ENCODE measurements at places on chromosomes 5 and 9.

- peak; percentile 65 for DNase-seq
Observed at GRCh38 chr5:9519537-9519936, 26.3 kb downstream of the SEMA5A start.

DNA sequence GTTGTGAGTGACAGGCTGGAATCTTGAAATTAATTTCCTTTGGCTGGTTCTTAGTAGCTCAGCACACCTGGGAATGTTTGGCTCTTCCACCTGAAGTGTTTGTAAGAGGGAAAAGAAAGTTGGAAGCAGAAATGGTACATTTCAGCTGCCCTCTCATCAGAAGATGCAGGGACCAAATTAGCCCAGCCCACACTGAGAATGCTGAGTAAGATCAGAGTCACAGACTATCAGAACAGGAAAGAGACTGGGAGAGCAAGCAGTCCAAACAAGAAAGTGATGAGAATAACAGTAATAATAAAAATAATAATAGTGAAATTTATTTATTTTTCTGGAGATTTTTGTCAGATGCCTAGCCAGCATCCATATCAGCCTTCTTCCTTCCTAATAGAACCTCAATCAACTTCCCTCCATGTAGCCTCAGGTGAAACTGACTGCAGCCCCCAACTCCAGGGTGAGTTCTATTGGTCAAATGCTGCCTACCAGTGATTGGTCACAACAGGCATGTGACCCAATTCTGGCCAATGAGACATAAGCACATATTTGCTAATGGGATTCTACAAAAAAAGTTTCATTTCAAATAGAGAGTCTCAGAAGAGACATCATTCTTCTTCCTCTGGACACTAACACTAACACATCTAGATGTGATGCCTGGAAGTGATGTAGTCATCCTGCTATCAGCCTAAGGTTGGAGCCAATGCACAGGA is 31.2 kb upstream of the ADRA1B start:
- peak; percentile 34 for DNase-seq

DNA sequence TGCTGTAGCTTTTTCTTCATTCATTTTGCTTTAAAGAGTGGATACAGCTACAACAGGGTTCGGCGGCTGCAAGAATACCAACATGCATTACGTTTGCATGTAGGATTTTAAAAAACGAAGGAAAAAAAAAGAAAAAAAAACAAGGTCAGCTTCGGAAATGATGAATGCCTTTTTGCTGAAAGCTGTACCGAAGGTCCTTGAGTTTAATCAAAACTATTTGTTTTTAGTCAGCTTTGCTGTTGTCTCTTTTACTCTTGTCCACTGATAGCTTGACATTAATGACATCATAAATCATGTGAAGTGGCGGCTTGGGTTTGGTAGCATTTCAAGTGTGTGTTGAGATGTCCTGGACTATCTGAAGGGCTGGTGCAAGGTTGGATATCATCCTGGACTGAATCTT is 779.1 kb downstream of the NR2F1-AS1 start:
- DNase-seq: no peak

DNA sequence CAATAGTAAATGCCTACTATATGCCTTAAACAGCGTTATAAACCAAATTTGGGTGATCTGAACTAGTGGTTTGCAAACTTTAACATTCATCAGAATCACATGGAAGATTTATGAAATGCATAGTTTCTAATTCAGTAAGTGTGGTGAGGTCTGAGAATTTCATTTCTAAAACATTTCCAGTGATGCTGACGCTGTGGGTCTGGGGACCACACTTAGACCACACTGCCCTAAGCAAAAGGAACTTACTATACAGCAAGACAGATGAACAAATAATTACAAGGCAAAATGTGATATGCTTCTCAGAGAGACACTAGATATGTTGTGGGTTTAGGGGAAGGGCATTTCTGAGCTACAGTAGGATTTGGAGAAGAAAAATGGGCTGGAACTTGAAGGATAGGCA is 72.6 kb downstream of the OXCT1 start:
- no peak for DNase-seq

DNA sequence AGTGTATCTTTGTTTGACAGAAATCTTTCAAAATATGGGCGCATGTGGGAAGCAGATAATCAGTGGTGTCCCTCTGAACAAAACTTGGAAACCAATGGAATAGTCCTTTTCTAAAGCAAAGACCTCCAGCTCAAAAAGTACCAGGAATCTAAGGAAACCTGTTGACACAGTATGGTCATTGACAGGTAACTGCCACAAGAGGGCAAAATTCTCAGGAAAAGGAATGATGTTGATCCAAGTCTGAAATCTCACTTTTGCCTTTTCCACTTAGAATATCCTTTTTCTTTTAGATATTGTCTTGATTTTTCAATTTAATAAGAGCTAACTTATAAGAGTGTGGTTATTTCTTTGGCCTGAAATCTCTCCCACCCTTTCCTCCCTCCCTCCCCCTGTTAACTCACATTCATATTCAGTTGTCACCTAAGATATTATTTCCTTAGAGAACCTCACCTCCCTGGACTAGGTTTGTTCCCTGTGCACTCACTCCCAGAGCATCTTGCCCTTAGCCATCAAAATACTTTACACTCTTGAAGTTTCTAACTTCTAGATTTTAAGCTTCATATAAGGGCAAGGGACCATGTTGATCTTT is 59.0 kb upstream of the BARX1 start:
- DNase-seq: peak; percentile 25

DNA sequence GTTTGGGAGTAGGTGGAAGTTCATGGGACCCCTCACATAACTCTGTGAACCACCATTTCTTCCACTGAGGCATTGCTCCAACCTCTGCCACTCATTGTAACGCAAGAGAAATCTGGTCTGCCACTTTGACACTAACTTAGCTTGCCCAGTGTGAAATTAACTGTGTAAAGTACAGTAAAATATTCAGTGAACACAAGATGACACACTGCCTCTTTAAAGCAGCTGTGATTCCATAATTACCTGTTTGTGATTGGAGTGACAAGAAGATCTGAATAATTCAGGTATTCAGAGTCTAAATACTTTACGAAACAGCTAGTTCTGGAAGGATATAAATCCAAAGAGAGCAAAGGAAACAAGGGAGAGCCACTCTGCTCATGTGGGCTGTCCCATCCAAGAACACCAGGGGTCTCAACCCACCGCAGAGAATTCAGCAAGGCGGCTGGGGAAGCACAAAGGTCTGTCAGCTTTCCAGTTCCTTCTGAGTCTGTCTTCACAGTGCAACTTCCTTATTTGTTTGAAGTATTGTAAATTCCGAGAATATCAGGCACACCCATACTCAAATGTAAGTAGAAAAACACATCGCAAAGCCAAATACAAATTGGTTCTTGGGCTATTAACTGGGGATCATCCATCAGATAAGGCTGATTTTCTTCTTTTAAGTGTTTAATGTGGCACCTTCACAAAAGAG is 86.9 kb downstream of the GNAQ start:
- DNase-seq: no peak

DNA sequence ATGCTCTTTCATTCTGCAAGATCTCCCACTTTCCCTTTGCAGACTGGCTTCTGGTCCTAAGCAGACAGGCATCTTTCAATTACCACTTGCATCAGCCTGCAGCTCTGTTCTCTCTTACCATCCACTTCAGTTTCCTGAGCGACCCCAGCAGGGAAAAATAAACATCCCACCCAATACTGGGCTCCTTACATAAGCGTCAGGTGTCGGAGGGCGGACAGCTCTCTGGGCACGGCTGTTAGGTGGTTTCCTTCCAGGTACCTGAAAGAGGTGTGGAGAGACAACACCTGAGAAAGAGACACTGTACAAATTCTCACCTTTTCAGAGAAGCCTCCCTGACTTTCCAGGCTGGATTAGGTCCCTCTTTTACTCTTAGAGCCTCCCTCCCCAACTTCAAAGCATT is 145.1 kb upstream of the PANK3 start:
- DNase-seq: no peak

GRCh38 chr5:63125392-63125791 is 546.8 kb downstream of the LRRC70 start:
- no peak for DNase-seq

DNA sequence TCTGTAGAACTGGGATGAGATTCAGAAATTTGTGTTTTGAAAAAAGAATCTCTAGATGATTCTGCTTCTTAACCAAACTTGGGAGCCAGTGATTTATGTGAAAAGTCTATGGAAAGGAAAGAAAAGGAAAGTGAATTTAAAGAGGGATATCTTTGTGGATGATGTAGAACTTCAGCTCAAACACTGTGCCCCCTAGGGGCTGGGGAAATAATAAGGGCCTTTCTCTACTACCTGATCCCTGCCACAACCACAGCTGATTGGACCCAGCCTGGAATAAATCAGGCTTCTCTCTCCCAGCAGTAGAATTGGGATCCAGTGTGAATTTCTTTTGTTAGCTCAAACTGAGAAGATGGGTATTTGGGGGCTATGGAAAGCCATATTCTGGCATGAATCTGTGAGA is 155.0 kb downstream of the PRELID2 start:
- DNase-seq: no peak

DNA sequence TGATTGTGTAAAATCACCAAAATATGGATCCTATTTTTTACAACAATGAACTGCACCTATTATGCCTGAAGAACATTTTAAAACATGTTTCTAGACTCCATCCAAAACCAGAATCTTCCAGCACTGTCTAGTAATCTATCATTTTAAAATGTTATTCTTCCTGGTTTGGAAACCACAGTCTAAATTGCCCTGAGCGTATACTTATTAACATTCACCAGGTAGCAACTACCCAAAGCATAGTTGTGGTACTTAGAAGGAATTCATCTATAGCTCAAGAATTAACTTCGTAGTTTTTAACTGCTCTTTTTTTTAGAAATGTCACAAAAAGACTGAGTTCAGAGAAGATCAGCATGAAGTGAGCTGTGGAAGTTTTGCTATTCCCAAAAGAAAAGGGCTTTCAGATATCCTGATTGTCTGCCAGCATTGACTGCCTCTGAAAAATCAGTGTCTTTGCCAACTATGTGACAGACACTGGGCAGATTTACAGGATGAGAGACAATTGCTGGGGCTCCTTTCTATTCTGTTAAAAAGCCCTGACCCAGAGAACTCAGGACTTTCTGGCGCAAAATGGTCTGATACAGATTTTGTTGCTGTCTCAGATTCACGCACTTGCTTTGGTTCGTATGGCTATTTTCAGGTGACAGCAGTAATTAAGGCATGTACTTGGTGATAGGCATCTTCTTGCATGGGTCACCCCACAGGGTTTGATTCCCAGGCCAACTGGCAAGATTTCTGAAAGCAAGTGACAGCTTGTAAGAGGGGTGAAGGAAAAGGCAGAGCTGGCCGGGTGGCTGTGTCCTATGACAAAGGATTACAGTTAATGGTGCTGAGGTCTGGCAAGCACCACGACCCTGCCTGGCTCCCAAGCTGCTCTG is 152.5 kb upstream of the RAI14 start:
- DNase-seq: peak; percentile 31

- DNase-seq: no peak
Observed at GRCh38 chr5:90849939-90850338, 291.3 kb downstream of the ADGRV1 start.

- DNase-seq: peak; percentile 35
Observed at GRCh38 chr5:177035976-177036375, 13.5 kb downstream of the ZNF346 start.

DNA sequence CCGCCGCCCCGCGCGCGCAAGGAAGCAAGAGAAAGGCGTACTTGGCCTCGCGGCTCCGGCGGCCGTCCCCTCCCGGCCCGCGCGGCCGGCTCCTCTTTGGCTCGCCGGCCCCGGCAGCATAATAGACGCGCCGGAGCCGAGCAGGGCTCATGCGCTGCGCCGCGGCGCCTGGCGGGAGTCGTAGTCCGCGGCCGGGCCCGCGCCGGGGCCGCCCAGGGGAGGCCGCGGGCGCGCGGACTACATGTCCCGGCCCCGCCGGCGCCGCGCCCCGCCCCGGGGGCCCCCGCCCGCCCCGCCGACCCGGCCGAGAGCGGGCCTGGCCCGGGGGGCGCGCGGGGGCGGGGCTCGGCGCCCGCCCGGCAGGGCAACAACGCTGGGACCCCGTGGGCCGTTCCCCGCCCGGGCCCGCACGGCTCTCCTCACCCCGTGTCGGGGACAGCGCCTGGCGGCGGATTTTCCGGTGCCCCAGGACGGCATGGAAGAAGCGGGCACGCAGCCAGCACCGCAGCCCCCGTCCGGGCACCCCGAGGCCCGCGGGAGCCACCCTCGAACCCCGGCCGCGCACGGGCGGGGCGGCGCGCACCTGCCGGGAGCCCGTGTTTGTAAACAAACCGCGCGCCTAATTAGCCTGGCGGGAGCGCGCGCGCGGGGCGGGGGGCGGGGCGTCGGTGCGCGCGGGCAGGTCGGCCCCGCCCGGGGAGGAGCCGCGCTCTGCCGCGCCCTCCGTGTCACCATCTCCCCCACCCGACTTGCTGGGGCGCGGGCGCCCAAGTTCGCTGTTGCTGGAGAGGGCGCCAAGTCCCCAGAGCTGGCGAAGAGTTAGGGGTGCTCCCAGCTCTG is at the start of gene BRD3:
Gene BRD3 (minus strand): TSS at position 123 of the 840 bp plus-strand sequence. CDS start 14,549 bp downstream, outside the sequence.
- DNase-seq: peak; percentile 92

DNA sequence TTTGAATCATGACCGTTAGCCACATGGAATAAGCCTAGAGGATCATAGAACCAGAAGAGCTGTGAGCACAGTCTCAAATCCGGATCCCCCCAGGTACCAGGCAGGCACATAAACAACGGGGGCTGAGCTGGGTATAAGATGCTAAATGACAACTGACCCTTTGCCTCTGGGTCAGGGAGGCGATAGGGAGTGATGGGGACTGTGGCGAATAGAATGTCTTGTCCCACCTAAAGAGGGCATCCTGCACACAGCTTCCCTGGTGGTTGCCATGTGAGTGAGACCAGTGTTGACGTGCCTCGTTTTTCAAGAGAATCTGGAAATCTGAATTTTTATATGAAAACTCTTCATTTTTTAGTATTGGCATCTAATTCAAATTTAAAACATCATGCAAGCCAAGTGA is 33.6 kb downstream of the SLC6A7 start:
- DNase-seq: no peak

GRCh38 chr5:68454172-68454571 is 238.6 kb downstream of the PIK3R1 start:
- DNase-seq: no peak

GRCh38 chr5:124906339-124907097 is 160.1 kb upstream of the ZNF608 start:
- DNase-seq: peak; percentile 91

GRCh38 chr9:70100362-70100761 is 56.7 kb downstream of the MAMDC2 start:
- no peak for DNase-seq

DNA sequence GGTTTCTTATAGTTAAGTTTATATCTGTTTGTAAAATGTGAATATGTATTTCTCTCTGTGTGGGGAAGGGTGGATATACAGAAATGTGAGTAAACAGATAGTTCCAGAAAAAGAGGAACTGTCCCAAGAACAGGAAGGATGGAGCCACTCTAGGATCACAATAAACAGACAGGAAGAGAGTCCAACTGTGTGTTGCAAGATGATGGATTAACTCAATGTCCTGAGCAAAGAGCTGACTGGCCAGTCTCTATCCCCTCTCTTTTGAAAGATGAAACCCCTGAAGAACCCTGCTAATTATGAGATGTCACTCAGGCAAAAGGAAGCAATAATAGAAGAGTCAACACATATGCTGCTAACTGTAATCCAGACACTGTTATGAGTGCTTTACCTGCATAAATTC is 202.7 kb downstream of the SEMA6A start:
- DNase-seq: no peak

All from fibroblast of skin of right quadriceps (primary cell).